ENCODE measurements at places on chromosomes 1 and 21. TPM values are rescaled to one million over a fixed set of nuclear protein-coding genes. Genes with fewer than 3 reads are reported as not detected.
A peak's percentile ranks its signal among the peaks of the same experiment; 100 is the strongest.

DNA sequence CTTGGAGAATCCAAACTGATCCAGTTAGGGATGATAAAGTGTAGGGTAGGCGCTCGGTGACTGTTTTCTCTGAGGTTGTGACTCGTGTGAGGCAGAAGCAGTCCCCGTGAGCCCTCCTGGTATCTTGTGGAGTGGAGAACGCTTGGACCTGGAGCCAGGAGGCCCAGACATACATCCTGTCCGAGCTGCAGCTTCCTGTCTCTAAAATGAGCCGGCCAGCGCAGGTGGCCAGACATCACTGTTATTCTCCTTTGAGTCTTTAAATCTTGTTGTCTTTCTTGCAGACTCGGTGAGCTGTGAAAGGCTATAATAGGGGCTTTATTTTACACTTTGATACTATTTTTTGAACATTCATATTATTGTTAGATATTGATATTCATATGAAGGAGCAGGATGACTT is 12.3 kb downstream of the PCSK9 start:
- H3K27me3 ChIP-seq: no peaks in the 10 kb centered on the region
- peaks cover 18% of the 10 kb centered on the region for H3K4me1 ChIP-seq
- H3K4me3 ChIP-seq: no peak overlapping the region
- H3K27ac ChIP-seq: no peak overlapping the region

- H3K4me3 ChIP-seq: no peak overlapping the region
- H3K36me3 ChIP-seq: no peaks in the 10 kb centered on the region
- no peak overlapping the region for H3K27ac ChIP-seq
- H3K27me3 ChIP-seq: no peaks in the 10 kb centered on the region
- DNase-seq: no peak
Observed at GRCh38 chr1:88016947-88017346, 667.1 kb upstream of the PKN2 start.

Gene IFI44L
- total RNA-seq: 5.6 TPM

GRCh38 chr1:33502726-33503125 is 30.3 kb downstream of the ZSCAN20 start:
- H3K27ac ChIP-seq: no peak overlapping the region
- no peaks in the 10 kb centered on the region for H3K36me3 ChIP-seq
- no peak overlapping the region for H3K4me3 ChIP-seq
- no peak for DNase-seq

Gene RYR2
- 0.25 TPM for total RNA-seq

Gene INKA2
- total RNA-seq: 8.0 TPM

Gene PPIAL4G
- total RNA-seq: not detected

DNA sequence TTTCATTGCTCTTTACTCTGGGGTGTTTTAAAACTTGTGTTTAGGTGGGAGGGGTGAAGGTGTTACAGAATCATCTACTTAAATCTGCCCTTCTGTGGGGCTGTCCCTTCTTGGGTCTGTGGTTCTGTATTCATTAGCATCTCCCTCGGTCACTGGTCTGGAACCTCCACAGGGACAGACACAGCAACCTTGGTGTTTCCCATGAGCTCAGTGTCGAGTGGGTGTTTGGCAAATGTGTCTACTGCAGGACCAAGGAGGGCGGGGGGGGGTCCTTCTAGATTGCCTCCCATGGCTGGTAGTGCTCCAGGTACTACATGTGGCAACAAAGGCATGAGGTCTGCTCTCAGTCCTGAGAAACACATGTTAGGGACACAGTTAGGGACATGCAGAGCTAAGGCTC is 273.4 kb downstream of the PCP4 start:
- H3K4me1 ChIP-seq: no peaks in the 10 kb centered on the region
- no peaks in the 10 kb centered on the region for H3K27me3 ChIP-seq
- DNase-seq: no peak

Gene KCNAB2
- 4.7 TPM for total RNA-seq

Gene LCE6A
- total RNA-seq: not detected

GRCh38 chr1:193448682-193449461 is 262.5 kb upstream of the B3GALT2 start:
- no peaks in the 10 kb centered on the region for H3K27me3 ChIP-seq
- no peaks in the 10 kb centered on the region for H3K4me1 ChIP-seq
- no peak overlapping the region for H3K27ac ChIP-seq
- DNase-seq: no peak

DNA sequence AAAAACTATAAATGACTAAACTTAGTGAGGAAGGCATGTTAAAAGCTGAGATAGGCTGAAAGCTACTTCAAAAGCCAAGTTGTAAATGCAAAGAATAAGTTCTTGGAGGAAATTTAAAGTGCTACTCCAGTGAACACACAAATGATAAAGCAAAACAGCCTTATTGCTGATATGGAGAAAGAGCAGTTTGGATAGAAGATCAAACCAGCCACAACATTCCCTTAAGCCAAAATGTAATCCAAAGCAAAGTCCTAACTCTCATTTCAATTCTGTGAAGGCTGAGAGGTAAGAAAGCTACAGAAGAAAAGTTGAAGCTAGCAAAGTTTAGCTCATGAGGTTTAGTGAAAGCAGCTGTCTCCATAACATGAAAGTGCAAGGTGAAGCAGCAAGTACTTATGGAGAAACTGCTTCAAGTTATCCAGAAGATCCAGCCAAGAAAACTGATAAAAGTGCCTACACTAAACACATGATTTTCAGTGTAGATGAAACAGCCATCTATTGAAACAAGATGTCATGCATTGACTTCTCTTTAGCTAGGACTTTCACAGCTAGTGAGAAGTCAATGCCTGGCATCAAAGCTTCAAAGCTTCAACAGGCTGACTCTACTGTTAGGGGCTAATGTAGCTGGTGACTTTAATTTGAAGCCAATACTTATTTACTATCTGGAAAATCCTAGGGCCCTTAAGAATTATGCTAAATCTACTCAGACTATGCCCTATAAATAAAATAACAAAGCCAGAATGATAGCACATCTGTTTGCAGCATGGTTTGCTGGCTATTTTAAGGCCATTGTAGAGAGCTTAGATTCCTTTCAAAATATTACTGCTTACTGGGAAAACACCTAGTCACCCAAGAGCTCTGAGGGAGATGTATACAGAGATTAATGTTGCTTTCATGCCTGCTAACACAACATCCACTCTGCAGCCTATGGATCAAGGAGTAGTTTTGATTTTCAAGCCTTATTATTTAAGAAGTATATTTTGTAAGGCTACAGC is 188.6 kb downstream of the EIF4G3 start:
- H3K27me3 ChIP-seq: no peaks in the 10 kb centered on the region
- H3K36me3 ChIP-seq: no peaks in the 10 kb centered on the region
- H3K27ac ChIP-seq: peak overlapping the region; percentile 13
- no peak overlapping the region for H3K4me3 ChIP-seq
- no peak for DNase-seq

- no peak for DNase-seq
- peaks cover 13% of the 10 kb centered on the region for H3K4me1 ChIP-seq
Observed at GRCh38 chr1:117605164-117605773, 579 bp upstream of the TENT5C start.

GRCh38 chr1:11374748-11375110 is 101.7 kb downstream of the UBIAD1 start:
- H3K4me3 ChIP-seq: no peak overlapping the region
- DNase-seq: no peak

GRCh38 chr21:33968995-33969348 is 53.4 kb upstream of the ATP5PO start:
- peak overlapping the region; percentile 21 for H3K27ac ChIP-seq
- H3K4me3 ChIP-seq: no peak overlapping the region
- no peaks in the 10 kb centered on the region for H3K27me3 ChIP-seq
- DNase-seq: no peak
- H3K36me3 ChIP-seq: no peaks in the 10 kb centered on the region
- peaks cover 23% of the 10 kb centered on the region for H3K4me1 ChIP-seq

Gene CLDN17
- not detected for total RNA-seq

DNA sequence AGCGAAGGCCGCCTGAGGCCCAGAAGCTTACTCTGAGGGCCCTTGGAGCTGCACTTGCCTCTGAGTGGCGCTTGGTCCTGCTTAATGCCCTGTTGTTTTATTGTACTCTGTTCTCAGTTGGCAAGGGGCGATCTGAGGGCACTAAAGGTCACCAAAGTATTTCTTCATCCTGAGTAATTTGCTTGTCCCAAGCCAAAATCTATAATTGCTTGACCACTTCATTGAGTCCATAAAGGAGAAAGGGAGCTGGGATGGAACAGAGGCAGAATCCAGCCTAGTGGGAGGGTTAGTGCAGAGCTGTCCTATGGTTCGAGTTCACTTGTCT is 376 bp upstream of the NUAK2 start:
- no peak for DNase-seq
- H3K27me3 ChIP-seq: no peaks in the 10 kb centered on the region
- H3K4me3 ChIP-seq: peak overlapping the region; percentile 85
- peaks cover 27% of the 10 kb centered on the region for H3K4me1 ChIP-seq

DNA sequence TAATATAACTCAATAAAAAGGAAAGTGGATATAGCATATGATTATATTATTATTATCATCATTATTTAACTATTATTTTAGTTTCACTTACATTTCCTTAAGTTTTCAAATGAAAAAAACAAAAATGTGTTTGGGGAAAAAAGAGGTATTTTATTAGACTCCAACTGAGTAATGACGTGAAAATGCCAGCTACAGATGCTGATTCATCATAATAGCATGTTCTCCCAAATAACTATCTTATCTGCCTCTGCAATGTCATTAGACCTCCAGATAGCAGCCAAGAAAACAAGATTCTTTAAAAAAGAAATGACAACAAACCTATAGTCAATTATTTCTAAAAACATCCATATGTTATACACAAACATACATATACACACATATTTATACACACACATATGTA is 1071.9 kb upstream of the TMPRSS15 start:
- no peaks in the 10 kb centered on the region for H3K36me3 ChIP-seq
- H3K27me3 ChIP-seq: no peaks in the 10 kb centered on the region
- no peak for DNase-seq
- H3K4me1 ChIP-seq: no peaks in the 10 kb centered on the region
- H3K27ac ChIP-seq: no peak overlapping the region

Gene ZNF695
- total RNA-seq: not detected

DNA sequence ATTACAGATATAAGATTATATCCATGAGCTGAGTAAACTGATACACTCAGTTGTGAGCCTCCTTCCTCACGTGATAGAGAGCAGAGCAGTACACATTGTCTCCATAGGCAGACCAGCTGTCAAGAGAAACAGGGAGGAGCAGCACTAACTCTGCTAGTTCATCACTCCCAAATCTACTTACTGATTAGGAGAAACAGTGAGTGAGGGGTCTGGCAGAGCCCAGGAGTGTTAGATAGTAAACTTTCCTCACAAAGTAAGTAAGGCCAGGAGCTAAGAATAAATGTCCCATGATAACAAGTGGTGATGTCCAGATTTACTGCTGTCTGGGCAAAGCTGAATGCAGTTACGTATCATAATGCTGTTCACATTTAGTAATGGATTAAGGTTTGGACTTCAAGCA is 168.6 kb upstream of the KCNK2 start:
- H3K36me3 ChIP-seq: no peaks in the 10 kb centered on the region
- DNase-seq: no peak
- no peaks in the 10 kb centered on the region for H3K4me1 ChIP-seq
- no peaks in the 10 kb centered on the region for H3K27me3 ChIP-seq
- H3K27ac ChIP-seq: no peak overlapping the region

DNA sequence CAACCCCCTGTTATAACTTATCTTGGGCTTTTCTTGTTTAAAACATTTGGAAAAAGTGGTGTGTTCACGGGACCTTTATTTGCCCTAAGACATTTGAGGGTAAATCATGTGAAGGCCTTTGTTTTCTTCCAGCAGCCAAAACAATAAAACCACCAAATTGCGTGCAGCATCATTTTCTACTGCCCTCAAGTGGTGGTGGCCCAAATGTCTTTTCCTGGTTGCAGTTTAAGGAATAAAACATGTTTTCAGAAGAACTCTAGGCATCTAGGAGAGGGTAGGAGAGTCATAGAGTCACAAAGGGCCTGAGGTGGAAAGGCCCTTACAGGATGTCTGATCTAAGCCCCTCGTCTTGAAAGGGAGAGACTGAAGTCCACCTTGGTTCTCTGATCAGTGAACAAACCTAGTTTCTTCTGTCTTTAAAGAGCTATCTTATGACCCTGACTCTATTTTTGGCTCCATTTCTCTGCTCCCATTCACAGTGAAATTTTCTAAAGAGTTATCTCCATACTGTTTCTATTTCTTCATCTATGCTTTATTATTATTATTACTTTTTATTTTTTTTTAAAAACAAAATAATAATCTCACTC is 16.0 kb upstream of the EPS15 start:
- no peak overlapping the region for H3K27ac ChIP-seq
- no peak for DNase-seq
- H3K4me3 ChIP-seq: no peak overlapping the region
- H3K4me1 ChIP-seq: peaks cover 18% of the 10 kb centered on the region
- no peaks in the 10 kb centered on the region for H3K36me3 ChIP-seq

DNA sequence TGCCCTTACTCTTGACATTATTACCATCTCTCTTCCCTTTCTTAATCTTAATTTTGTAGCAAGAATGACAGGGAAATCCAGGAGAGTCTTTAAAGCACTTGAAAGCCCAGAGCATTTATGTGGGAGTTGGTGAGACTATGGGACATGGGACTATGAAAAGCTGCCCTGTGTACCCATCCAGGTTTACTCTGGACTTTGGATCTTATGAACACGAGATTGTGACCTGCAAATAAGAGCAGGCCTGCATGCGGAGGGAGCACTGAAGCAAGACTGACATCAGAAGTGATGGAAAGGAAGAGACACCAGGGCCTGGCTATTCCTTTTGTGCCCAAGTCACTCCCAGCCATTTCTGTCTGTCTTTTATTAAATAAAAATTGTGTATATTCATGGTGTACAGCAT is 209.6 kb downstream of the NUF2 start:
- no peak for DNase-seq
- no peaks in the 10 kb centered on the region for H3K27me3 ChIP-seq
- no peak overlapping the region for H3K4me3 ChIP-seq
- H3K36me3 ChIP-seq: no peaks in the 10 kb centered on the region
- no peak overlapping the region for H3K27ac ChIP-seq

Gene ZYG11A
- total RNA-seq: 0.13 TPM

DNA sequence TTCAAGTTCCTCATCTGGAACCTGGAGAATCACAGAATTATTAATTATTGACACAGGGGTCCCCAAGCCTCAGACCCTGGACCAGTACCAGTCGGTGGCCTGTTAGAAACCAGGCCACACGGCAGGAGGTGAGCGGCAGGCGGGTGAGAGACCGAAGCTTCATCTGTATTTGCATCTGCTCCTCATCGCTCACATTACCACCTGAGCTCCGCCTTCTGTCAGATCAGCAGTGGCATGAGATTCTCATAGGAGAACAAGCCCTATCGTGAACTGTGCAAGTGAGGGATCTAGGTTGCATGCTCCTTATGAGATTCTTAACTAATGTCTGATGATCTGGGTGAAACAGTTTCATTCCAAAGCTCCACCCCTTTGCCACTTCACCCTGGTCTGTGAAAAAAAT is 125.9 kb downstream of the C1orf21 start:
- no peaks in the 10 kb centered on the region for H3K27me3 ChIP-seq
- H3K4me3 ChIP-seq: no peak overlapping the region
- no peak for DNase-seq
- peak overlapping the region; percentile 74 for H3K27ac ChIP-seq
- H3K4me1 ChIP-seq: peaks cover 61% of the 10 kb centered on the region

Gene SERINC2
- 26.7 TPM for total RNA-seq

- peaks cover 25% of the 10 kb centered on the region for H3K36me3 ChIP-seq
- H3K27ac ChIP-seq: no peak overlapping the region
- no peak overlapping the region for H3K4me3 ChIP-seq
- peaks cover 22% of the 10 kb centered on the region for H3K4me1 ChIP-seq
- DNase-seq: no peak
Observed at GRCh38 chr1:165887877-165888551, 60.6 kb downstream of the UCK2 start.

Gene RGL1
- total RNA-seq: 6.8 TPM

Gene IL23R
- not detected for total RNA-seq

All from psoas muscle (tissue), 8 donors.